Non-pigmented ciliary epithelial cell (primary cell): ENCODE measurements at places on chromosomes 1 and 21.

GRCh38 chr1:166888373-166889111 lies 12.5 kb upstream of the TADA1 start:
- no peak for DNase-seq

DNA sequence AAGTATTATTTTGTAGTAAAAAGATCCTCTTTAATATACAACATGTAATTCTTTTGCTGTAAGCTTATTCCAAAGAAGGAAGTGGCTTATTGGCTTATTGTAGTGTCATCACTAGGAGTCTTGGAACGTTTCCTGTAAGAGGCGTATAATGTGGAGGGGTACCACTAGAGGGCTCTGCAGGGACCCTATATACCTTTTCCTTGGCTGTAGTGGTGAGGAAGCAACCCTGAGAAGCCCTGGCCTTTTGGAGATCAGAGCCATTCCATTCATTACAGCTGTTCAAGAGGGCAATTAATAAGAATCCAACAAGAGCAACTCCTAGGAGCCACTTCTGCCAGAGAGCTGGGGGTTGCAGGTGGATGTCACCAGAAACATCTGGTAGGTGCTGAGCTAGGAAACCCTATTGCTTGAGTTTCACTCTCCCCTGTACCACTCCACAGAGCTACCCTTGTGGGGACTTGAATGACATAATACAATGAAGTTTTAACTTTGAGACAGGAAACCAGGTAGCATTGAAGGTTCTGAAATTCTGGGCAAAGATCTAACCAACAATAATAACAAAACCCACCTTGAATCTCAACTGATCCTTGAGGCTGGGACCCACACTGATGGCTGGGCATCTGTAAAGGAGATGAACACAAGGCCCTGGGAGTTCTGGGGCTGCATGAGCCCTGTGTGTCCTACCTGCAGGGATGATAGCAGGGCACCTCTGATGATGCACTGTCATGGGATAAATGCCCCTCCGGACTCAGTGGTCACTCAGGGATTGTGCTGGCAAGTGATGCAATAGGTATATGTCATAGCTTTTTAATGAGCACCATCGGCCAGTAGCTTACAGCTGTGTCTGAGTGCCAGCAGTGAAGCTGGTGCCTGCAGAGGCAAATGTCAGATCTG lies 160.2 kb upstream of the COA6 start:
- no peak for DNase-seq

DNA sequence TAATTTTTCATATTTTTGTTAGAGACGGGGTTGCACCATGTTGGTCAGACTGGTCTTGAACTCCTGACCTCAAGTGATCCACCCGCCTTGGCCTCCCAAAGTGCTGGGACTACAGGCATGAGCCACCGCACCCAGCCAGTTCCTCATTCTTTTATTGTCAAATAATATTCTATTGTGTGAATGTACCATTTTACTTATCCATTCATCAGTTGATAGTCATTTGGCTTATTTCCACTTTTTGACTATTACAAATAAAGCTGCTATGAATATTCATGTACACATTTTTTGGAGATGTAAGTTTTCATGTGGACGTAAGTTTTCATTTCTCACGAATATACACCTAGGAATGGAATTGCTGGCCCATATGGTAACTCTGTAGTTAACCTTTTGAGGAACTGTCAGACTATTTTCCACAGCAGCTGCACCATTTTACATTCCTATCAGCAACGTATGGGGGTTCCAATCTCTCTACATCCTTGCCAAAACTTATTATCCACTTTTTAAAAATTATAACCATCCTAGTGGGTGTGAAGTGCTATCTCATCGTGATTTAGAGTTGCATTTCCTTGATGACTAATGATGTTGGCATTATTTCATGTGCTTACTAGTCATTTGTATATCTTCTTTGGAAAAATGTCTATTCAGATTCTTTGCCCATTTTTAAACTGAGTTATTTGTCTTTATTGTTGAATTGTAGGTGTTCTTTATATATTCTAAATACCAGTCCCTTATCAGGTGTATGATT lies 12.7 kb downstream of the PACC1 start:
- DNase-seq: peak; percentile 19

GRCh38 chr21:35252831-35253230 lies 203.7 kb upstream of the RUNX1 start:
- DNase-seq: no peak

- peak; percentile 38 for DNase-seq
Measured at GRCh38 chr1:153032677-153033308, 1.8 kb downstream of the SPRR1B start.

GRCh38 chr1:46761740-46762139 lies 37.1 kb upstream of the CYP4B1 start:
- DNase-seq: no peak

GRCh38 chr1:203772836-203773235 lies 7.9 kb downstream of the LAX1 start:
- DNase-seq: no peak

DNA sequence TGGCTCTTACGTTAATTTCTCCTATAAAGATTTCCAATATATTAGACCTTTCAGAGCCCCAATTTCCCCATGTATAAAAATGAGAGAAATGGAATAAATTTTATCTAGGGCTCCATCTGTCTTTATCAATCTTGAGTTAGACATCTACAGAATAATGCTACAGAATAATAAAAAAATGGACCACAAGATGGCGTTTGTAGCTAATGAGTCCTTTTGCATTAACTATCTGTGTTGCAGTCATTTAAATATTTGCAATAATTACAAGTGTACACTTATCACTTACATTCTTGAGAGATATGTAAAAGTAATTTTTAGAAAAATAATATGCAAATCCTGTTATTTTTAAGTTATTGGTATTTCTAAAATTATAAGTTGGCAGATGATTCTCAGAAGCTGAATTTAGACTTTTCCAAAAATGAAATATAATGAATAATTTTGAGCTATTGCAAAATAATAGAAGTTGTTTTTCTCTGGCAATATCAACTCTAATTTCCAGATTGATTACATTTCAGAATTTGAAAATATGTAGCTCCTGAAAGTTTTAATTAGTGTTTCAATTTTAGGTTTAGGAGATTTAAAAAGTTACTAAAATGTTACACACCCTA lies 87.7 kb downstream of the SNX7 start:
- DNase-seq: no peak

DNA sequence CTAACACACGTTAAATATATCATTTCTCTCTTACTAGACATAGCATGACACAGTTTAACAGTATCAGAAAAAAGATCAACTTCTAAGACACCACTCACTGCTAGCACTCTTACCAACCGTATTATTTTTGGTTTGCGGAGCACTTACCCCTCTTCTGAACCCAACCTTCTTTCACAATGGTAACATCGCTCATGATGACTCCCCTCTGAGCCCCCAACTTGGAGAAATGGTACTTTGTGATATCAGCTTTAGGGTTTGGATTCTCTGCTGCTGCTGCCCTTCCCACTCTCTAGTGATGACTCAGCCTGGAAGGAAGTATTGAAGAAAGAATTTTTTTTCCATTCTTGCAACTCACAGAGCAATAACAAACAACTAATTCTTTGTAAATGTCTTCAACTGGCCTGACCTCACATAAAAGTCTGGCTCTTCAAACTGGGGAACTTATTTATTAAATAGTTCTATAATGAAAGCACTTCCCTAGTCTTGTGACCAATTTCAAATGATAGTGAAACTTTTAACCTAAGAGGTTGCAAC lies 7.0 kb downstream of the AKT3 start:
- peak; percentile 60 for DNase-seq

DNA sequence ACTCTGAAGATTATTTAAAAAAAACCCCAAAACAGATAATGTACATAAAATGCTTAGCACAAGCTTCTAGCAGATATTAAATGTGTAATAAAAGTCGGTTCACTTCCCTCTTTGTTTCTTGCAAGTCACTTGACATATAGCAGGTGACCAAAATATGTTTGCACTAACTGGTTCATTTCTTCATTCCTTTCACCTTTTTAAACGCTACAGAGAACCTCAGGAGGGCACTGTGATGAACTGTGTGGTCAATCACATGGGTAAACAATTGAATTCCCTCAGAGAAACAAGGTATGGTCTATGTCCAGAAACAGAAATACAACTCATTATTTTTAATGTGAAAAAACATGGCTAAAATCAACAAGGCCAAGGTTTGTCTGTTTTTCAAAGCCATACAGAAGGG lies 51.3 kb upstream of the BCL10 start:
- DNase-seq: no peak

DNA sequence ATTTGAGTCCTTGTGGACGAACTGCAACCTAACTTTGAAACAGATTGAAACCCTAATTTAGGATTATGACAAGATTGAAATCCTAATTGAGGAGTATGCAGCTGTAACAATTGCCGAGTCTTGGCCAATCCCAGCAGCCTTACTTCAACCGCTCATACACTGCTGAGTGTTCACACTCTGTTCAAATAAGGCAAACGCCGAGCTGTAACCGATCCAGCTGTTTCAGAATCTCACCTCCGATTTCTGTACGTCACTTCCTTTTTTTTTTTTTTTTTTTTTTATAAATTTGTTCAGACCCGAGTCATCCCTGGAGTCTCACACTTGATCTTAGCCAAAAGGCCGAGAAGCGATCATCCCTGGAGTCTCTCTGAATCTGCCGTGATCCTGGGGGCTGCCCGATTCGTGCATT lies 22.3 kb upstream of the ATP5PO start:
- DNase-seq: no peak
